ENCODE measurements at places on chromosomes 5 and 9. TPM values are rescaled to one million over a fixed set of nuclear protein-coding genes. Genes with fewer than 3 reads are reported as not detected.

Gene TCERG1
- 72.8 TPM for total RNA-seq

Gene IL9
- not detected for total RNA-seq

DNA sequence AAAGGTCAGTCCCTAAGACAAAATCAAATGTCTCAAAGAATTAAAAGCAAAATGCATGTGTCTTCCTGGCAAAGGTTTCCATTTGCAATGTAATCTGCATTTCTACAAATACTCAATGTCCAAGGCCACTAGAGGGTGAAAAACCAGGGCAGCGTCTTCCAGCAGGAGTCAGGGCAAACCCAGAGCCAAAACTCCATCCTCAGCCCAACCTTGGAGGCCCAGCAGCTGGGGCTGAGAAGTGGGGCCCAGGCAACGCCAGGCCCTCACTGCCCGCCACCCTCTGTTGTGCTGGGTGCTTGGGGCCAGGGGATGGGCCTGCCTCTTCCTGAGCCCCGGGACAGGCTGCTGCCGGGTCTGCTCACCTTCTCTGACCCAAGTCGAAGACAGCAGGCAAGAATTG, 200.1 kb downstream of the PAX5 start:
- DNase-seq = no peak

GRCh38 chr9:132547436-132547835, 35.0 kb upstream of the BARHL1 start:
- DNase-seq = no peak

- DNase-seq = no peak
Measured at GRCh38 chr5:155989879-155990278, 337.1 kb upstream of the SGCD start.

GRCh38 chr9:117882171-117882570, 178.0 kb downstream of the TLR4 start:
- DNase-seq = no peak

DNA sequence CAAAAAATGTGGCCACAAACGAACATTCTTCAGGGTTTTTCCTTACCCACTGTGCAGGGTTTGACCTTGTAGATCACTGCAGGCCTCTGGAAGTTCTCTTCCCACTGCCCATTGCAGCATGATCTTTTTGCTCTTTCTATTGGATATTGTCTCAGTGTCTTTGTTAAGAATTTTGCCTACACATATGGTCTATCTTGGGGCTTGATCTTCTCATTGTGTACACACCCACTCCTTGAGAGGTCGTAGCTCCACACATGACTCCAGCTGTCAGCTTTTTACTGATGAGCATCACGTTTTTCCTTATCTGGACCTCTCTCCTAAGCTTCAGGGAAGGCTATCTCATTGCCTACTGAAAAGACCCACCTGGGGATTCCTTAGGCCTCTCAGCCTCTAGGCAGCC, 3.0 kb upstream of the GLRX start:
- DNase-seq = no peak

- DNase-seq = no peak
Measured at GRCh38 chr5:141799507-141800167, 78.6 kb downstream of the PCDH1 start.

DNA sequence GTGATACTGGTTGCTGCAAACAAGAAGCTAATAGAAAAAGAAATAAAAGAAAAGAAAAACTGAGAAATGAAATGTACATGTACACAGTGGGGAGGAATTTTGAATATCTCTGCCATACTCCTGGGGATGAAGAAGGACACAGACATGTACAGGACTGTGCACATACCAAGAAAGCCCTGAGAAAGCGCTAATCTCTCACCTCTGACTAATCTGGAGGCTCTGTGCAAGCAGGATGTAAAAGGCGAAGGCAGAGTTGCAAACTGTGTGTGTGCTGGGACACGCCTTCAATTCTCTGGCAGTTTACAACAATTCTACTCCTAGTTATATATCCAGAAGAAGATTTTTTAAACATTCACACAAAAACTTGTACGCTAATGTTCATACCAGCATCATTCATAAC, 211.4 kb downstream of the KIAA0825 start:
- DNase-seq = no peak

- DNase-seq = no peak
Measured at GRCh38 chr9:70079417-70080037, 35.9 kb downstream of the MAMDC2 start.

DNA sequence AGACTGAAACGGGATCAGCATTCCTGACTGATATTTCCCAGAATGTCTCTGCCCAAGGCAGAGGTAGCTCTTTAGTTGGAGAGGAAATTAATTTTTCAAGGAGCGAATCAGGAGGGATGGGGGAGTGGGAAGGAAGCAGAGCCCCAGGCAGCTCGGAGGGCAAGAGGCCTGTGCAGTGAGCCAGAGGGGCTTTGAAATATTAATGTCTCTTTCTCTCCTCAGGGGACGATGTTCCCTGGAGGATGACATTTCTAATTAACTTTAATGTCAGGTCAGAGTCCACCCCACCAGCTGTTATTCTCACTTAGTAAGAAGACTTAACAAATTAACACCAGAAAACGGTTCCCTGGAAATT, 45.6 kb downstream of the SLC6A7 start:
- no peak for DNase-seq

DNA sequence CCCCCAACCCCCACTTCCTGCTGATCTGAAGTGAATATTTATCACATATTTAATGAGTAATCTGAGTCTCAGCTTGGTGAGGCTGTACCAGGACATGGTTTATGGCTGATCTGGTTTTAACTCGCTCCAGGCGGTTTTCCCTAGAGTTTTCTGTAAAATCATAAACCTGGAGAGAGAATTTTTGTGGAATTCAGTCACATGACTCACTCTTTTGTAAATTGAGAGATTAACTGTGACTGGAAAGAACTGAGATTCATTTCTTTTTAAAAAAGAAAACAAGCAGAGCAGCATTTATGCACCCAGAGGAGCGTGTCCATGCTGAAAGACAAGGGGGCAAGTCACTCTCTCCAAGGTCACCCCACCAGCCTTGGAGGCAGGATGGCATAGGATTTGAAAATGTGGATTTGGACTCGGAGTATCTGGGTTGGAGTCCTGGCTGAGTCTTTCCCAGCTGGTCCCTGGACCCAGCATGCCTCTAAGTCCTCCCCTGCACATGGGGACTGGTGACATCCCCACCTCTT, 81.8 kb downstream of the ZNF618 start:
- DNase-seq = no peak
